Cerebellum (tissue), 4 donors: ENCODE measurements at places on chromosomes 4 and X. TPM values are rescaled to one million over a fixed set of nuclear protein-coding genes. Genes with fewer than 3 reads are reported as not detected.
A peak's percentile ranks its signal among the peaks of the same experiment; 100 is the strongest.

DNA sequence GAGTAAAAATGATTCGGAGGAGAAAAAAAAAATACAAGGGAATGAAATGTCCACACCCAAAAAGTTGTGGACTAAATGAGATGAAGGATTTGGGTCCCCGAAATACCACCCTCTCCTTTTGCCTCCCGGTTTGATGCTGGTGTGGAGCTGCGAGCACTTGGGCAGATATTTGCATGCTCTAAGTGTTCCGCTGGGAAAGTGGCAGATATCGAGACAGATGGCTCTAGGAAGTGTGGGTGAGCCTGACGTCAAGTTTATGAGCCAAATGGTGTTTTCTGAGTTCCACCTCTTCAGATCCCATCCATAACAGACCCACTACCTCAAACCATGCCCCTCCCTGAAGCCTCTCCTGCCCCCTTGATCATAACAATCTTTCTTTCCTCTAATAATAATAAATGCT is 228.6 kb downstream of the QDPR start:
- no peak for DNase-seq

GRCh38 chr4:158710814-158711213 is 12.4 kb downstream of the PPID start:
- DNase-seq, result peak; percentile 10

- DNase-seq, result no peak
Observed at GRCh38 chr4:104330125-104330905, 164.4 kb downstream of the CXXC4 start.

- DNase-seq, result no peak
Observed at GRCh38 chr4:947491-947971, 15.3 kb downstream of the TMEM175 start.

- DNase-seq, result no peak
Observed at GRCh38 chr4:17665346-17665745, 50.9 kb downstream of the MED28 start.

The MAGEA9 gene
- not detected for total RNA-seq

The FRMPD4 gene
- total RNA-seq, result 7.2 TPM

The P2RY4 gene
- 0.54 TPM for total RNA-seq

The PRKX gene
- total RNA-seq, result 27.8 TPM

The GABRQ gene
- 1.6 TPM for total RNA-seq

The SLITRK4 gene
- total RNA-seq, result 24.3 TPM

The TAF7L gene
- not detected for total RNA-seq

The CCSER1 gene
- total RNA-seq, result 200 TPM
